Activated CD4-positive, alpha-beta T cell treated with anti-CD3 and anti-CD28 coated beads for 4 hours (primary cell): ENCODE measurements at places on chromosomes 2 and 18.

GRCh38 chr2:123659120-123659519, 366.0 kb upstream of the CNTNAP5 start:
- no peak for DNase-seq

DNA sequence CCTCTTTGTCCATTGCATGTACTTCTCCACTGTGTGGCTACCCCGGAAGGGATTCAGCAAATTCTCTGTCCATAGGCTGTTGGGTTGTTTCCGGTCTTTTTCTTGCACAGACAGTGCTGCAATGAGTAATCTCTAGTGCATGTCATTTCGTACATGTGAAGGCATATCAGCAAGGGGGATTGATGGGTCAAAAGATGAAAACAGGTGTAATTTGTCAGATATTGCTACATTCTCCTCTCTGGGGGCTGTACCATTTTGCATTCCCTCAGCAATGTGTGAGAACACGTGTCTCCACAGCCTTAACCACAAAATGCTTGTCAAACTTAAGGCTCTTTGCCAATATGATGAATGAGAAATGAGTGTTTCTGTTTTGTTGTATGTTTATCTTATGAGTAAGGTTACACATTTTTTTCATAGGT, 60.5 kb downstream of the KLHL29 start:
- no peak for DNase-seq

GRCh38 chr2:213751446-213751845, 467.2 kb downstream of the SPAG16 start:
- no peak for DNase-seq

DNA sequence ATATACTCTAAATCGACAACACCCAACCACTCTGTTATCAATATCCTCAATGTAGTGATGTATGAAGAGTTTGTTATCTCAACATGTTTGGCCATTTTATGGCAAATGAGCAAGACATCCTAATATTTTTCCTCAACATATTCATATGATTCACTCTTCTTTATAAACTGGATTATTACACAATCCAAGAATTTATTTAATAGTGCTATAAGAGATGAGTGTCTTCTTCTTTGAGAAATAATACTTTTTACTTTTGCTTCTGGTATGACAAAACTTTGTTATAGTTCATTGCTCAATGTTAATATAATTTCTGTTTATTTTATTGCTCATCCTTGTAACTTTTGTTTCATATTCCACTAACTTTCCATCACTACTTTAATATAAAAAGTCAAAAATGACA, 44.3 kb downstream of the SCN9A start:
- no peak for DNase-seq

GRCh38 chr2:201882353-201883090, 76.2 kb downstream of the CDK15 start:
- DNase-seq: no peak

DNA sequence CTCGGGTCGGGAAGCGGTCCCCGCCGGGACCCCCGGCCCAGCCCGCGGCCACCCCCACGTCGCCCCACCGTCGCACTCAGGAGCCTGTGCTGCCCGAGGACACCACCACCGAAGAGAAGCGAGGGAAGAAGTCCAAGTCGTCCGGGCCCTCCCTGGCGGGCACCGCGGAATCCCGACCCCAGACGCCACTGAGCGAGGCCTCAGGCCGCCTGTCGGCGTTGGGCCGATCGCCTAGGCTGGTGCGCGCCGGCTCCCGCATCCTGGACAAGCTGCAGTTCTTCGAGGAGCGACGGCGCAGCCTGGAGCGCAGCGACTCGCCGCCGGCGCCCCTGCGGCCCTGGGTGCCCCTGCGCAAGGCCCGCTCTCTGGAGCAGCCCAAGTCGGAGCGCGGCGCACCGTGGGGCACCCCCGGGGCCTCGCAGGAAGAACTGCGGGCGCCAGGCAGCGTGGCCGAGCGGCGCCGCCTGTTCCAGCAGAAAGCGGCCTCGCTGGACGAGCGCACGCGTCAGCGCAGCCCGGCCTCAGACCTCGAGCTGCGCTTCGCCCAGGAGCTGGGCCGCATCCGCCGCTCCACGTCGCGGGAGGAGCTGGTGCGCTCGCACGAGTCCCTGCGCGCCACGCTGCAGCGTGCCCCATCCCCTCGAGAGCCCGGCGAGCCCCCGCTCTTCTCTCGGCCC, 13.6 kb downstream of the SPEG start:
- no peak for DNase-seq

DNA sequence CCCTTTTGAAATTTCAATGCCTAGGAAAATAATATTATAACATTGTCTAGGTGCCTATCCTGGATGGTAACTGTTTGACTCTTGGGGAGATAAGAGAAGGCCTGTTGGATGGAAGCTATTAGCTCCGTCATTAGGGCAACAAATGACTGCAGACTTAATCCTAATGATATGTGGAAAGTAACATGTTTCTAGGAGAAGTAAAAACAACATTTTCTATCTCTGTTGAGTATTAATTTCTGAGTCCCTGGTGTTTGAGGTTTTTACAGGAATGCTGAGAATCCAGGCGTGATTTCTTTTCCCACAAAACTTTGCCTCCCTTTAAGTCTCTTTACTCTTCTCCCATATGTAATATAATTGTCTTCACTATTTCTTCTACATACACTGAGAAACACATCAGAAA, 159.1 kb downstream of the GALNT1 start:
- no peak for DNase-seq

- DNase-seq: no peak
These were observed 222.9 kb downstream of the PTPRM start for GRCh38 chr18:7789856-7790552.

DNA sequence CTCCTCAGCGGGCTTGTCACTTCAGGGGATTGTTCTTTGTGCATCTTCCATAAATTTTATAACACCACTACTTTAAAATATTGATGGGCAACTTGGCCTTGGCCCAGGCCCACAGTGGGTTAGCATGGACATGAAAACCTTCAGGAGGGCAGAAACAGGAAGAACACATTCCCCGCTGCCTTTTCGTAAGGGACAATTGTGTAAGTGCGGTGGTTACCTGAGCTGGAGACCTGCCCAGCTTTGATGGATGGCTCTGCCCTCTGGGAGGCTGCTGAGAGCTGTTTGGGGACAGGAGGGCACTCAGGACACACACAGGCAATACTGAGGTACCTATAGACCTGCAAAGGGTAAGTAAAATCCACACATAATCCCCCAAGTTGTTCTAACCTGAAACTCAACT, 46.8 kb downstream of the FECH start:
- no peak for DNase-seq

GRCh38 chr18:62790871-62791772, 75.8 kb downstream of the PHLPP1 start:
- no peak for DNase-seq

DNA sequence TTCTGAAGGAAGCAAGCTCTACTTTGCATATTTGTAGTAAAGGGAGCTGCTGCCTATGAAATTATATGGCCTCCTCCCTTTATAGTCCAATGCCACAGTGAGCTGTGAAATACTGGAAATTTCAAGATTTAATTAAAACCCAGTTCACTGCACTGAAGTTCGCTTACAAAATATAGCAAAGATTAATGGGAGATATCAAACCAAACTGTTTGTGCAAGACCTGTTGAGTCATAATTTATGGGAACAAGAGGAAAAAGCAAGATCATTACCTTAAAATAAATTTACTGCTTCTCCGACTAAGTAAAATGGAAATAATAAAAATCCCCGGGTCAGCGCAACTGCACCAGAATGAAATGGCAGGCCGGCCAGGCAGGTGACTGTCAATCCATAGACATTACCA, 215.5 kb upstream of the RAB6C start:
- no peak for DNase-seq

GRCh38 chr2:11342551-11343367, 1.7 kb downstream of the ROCK2 start:
- DNase-seq: no peak

DNA sequence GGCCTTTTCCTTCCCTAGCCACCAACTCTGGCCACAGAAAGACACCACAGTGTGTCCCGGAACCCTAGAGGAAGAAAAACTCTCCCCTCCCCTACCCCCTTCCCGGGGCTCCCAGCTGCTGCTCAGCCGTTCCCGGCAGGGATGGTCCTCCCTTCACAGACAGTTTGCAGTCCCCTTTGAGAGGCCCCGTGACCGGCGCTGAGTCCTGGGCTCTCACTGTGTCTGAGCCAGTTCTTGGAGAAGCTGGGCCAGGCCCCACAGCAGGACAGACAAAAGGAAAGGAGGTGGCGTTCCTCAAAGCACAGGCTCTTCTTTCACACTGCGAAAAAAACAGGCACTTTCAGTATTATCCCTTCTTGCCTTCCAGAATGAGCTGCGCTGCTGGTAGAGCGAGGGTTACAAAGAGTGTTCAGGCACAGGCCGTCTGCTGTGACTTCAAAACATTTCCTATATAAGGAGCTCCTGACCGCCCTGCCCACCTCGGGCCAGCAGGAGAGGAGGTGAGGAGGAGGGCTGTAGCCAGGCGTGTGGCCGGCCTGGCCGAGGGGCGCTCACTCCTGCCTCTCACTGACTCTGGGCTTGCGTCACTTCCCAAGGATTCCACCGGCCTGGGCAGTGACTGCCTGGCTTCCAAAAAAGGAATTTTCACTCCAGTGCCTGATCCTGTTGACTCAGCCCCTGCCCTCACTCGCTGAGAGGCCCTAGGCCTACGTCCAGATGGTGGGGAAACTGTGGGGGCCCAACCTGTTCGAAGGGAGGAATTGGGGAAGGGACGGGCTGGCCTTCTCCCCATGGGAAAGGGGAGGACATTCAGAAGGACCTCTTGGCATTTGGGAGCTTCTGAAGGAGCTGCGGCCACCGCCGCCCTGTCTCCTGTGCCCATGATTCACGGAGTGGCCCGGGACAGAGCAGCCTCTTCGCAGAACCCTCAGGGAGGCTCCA, 24.9 kb downstream of the CIDEA start:
- DNase-seq: no peak

DNA sequence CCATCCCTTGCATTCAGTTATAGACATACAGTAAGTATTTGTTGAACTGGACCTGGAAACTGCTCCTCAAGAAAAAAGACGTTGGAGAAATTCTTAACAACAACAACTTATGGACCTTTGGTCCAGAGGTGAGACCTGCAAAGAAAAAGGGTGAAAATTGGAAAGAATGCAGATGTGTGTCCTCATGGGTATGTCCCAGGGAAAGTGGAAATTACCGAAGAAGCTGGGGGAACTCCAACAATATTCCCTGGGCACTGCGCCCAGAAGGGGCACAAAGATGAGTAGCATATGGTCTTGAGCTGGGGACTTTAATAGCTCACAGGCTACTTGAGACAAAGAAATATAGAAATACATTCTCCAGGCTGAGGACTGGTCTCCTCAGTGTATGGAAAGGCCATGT, 35.5 kb upstream of the YWHAQ start:
- DNase-seq: no peak

DNA sequence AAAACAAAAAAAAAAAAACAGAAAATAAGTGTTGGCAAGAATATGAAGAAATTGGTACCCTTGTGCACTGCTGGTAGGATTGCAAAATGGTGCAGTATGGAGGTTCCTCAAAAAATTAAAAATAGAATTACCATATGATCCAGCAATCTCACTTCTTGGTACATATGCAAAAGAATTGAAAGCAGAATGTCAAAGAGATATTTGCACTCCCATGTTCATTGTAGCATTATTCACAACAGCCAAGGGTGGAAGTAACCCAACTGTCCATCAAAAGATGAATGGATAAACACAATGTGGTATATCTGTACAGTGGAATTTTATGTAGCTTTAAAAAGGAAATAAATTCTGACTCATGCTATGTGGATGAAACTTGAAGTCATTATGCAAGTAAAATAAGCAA, 72.8 kb upstream of the POU3F3 start:
- DNase-seq: no peak

DNA sequence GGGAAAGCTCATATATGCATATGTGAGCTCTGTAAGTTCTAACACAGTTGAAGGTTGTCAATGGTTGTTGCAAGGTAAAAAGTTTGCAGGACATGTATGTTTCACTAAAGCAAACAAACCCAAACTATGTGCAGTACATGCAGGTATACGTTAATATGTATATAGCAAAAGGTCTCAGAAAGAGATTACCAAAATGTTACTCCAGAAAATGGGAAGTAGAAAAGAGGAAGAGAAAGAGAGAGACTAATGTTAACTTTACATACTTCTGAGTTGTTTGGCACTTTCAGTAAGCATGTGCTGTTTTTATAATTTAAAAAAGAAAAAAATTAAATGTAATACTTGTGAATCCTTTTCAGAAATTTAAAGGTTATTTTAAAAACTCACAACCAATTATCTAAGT, 32.8 kb upstream of the PEX13 start:
- no peak for DNase-seq

DNA sequence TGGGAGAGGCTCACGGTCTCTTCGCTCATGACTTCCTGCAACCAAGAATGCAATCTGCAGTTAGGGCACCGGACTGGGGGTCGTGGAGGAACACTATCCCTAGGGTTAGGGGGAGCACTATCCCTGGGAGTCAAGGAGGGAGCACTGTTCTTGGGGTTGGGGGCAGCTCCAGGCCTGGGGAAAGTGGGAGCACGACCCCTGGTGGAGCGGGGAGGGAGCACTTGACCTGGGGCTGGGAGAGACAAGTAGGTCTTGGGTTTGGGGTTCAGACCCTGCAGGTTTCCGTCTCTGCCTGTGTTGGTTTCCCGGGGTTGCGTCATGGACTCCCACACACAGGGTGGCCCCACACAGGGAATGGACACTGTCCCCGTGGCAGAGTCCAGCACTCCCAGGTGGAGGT, 133.6 kb downstream of the TPO start:
- no peak for DNase-seq

- no peak for DNase-seq
These were observed 2.1 kb downstream of the EML6 start for GRCh38 chr2:54725343-54726099.

DNA sequence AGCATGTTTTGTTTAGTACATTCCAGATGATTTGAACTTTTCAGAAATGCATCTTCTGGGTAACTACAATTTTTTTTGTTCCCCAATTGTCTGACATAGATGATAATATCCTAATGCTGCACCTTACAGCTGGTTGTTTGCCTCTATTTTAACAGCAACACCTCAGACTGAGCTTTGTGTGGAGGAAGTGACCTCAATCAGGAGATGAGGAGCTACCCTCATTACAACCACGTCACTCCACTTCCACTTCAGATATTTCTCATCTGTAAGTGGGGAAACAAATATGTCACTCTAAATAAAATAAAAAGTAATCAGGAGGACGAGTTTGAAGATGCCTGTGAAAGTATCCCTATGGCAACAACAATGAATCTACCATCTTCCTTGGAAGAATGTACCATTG, 12.1 kb upstream of the SRSF7 start:
- DNase-seq: no peak

GRCh38 chr18:77203071-77203470, 46.6 kb upstream of the GALR1 start:
- DNase-seq: no peak

GRCh38 chr2:9256570-9257043, 50.0 kb downstream of the ASAP2 start:
- DNase-seq: no peak

GRCh38 chr18:6505498-6505875, 90.8 kb upstream of the L3MBTL4 start:
- DNase-seq: no peak
